ENCODE measurements at places on chromosomes 13 and 19.

DNA sequence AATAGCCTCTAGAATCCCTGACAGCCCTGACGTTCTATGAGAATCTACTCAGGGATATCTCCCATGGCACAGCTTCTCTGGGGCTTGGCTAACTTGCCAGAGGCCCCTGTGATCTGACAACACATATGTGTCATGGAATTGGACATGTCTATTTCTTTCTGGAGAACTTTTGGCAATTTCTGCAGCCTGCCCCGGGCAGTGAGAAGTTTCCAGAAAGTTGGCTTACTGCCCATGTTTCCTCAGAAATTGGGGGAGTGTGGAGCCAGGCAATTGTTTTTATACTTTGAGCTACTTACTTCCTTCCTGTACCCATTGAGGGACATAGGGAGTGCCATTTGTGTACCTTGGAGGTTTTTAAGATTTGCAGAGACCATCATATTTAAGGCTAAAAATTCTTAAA lies 98.9 kb downstream of the FLT1 start:
- DNase-seq: no peak

DNA sequence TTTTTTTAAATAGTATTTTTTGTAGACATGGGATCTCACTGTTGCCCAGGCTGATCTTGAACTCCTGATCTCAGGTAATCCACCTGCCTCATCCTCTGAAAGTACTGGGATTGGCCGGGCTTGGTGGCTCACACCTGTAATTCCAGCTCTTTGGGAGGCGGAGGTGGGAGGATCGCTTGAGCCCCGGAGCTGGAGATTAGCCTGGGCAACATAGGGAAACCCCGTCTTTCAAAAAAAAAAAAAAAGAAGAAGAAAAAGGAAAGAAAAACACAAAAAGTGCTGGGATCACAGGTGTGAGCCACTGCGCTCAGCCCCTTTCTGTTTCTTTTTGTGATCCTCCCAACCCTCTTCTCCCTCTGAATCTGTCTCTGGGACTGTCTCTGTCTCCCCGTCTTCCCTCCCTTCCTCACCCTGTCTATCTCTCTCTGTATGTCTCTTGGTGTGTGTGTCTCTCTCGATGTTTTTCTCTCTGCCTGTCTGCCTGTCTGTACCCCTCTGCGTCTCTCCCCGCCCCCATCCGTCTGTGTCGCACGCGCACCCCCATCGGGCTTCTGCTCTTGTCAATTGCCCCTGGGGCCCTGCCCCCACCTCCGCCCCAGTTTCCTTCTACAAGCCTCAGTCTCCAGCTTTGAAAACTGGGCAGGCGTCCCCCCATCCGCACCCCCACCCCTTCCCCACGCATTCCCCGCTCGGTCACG lies 540 bp upstream of the ZFP36 start:
- no peak for DNase-seq

DNA sequence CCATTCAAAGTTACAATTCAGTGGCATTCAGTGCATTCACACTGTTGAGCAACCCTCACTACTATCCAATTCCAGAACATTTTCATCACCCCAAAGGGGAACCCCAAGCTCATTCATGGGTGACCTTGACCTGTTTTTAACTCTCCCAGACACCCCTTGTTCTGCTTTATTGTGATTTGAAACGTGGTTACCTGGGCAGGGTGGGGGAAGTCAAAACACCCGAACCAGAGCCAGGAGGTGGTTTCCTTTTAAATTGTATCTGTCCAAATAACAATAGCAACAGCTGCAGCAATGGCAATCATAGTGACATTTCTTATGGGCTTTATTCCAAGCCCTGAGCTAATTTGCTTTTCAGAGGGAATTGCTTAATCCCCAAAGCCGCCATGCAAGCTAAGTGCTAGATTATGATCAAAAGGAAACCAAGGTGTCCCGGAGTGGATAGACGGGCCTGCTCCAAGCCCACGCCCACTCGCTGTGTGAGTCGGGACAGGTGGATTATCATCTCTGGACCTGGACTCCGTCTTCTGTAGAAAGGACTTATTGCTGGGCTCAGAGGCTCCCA lies 6.1 kb downstream of the PTGIR start:
- peak; percentile 36 for DNase-seq

GRCh38 chr13:42804244-42804874 lies 23.0 kb downstream of the FAM216B start:
- no peak for DNase-seq

- no peak for DNase-seq
These were observed 33.0 kb upstream of the VSTM2B start for GRCh38 chr19:29492769-29493168.

All from NCI-H1105 (cell line).